ENCODE measurements at places on chromosomes 2 and 18.

DNA sequence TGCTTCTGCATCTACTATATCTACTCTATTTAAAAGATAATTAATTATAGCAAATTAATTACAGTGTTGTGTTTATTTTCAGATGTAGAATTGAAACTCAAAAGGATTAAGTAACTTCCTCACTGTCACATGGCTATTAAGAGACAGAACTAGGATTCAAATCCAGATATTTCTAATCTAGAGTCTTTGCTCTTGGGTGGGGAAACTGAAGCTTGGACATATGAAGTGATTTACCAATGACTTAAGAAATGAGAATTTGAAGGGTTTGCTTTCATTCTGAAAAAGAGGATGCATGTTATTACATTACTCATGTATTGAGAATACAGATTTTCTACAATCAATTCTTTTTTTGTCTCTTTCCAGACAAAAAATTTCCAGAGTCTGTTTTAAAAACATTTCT is 191.5 kb upstream of the SMAD7 start:
- DNase-seq = no peak

DNA sequence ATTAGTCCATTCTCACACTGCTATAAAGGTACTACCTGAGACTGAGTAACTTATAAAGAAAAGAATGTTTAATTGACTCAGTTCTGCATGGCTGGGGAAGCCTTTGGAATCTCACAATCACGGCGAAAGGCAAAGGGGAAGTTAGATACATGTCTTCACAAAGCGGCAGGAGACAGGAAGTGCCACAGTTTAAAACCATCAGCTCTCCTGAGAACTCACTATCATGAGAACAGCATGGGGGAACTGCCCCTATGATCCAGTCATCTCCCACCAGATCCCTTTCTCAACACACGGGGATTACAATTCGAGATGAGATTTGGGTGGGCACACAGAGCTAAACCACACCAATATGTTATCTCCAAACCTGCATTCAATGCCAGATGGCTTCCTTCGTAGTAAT is 716.1 kb downstream of the DCC start:
- DNase-seq = no peak

DNA sequence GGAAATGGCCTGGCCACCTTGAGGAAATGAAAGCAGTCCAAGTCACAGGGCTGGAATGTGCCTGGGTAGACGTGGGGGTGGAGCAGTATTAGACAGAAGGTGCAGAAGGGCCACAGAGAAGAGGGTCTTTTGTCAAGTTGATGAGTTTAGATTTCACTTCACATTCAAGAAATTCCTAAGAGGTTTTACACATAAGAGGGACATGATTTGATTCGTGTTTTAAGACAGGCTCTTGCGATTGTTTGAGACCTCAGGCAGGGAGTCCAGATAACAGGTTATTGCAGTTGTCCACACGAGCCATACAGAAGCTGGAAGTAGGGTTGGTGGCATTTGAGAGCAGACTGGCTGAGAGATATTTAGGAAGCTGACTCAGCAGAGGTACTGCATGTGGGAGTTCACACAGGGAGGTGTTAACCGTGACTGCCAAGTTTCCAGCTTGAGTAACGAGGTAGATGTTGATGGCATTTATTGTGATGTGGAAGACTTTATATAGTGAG is 64.6 kb downstream of the NEB start:
- DNase-seq = peak; percentile 18

- no peak for DNase-seq
Observed at GRCh38 chr18:60248336-60249330, 123.9 kb downstream of the MC4R start.

DNA sequence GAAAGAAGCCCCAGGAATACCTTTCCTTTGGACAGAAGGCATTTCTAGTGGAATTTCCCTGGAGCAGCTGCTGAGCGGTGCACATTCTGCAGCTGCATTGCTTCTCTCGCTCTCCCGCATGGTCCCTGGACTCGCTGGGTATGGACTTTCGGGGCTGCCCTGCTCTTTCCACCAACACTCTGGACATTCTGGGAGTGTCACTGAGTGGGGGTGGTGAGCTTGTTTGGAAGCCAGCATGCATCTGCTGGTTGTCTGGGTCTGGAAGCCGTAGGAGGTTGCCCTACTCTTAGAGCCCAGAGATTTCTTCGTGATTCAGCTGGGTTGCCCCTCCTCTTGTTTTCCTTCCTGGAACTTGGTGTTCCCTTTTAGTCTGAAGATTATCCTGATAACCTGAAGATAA is 52.6 kb downstream of the TWIST2 start:
- DNase-seq = no peak

DNA sequence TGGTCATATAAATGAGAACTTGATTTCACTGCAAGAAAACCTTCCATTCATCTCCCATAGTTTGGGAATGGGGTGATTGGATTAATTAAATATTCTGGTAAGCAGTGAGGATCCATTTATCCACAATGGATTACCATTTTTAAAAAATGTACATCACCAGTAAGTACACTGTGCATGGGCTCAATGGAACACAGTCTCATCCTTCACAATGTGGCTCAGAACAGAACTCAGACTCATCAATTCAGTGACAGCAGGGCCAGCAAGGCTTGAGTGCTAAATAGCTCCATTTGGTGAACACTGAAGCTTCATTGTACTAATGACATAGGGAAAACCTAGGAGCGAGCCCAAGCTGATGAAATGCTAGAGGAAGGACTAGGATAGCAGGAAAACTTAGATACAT is 223.8 kb downstream of the CMPK2 start:
- no peak for DNase-seq

DNA sequence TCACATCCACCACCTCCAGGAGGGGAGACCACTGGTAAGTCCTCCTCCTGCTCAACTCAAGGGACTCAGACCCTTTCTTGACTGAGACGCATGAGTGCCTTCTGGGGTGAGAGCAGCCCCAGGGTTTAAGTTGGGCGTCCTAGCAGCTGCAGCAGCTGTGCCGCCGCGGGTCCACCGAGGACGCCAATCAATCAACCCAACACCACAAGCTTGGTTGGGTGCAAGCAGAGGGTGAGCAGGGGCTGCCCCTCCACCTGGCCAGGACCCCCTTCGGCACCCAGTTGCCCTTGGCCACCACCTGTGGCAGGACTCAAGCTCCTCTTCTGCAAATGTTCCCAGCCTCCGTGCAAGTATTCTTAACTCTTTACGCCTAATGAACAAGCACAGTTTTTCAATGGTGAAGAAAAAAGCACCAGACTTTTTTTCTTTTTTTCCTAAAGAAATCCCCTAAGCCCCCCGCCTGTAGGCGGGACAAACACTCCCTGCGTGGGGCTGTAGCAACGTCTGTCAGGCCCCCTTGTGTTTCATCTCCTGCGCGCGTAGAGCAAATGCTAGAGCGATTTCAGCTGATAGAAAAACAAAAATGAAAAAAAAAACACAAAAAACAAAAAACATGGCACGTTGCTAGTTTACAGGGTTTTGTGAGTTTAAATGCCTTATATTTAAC is 197.1 kb downstream of the LOXHD1 start:
- DNase-seq = no peak

DNA sequence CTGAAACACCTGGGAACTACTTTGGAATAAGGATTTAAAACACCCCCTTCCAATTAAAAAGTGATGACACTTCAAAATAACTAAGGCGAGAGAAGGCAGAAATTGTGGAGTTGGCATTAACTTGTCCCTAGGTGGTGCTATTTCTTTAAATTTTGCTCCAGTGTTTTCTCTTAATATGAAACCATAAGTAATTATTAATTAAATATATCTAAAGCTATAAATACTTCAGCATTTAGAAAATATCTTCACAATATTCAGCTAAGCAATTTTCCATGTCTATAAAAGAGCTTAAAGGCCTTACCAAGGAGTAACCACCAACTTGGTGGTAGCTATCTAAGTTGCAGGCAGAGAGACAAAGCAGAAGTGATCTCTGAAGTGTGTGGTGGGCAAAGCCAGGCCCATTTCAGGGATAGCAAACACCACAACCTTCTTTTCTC is 186.8 kb upstream of the PGAP1 start:
- no peak for DNase-seq

- no peak for DNase-seq
Observed at GRCh38 chr18:13775058-13775457, 48.6 kb downstream of the RNMT start.

DNA sequence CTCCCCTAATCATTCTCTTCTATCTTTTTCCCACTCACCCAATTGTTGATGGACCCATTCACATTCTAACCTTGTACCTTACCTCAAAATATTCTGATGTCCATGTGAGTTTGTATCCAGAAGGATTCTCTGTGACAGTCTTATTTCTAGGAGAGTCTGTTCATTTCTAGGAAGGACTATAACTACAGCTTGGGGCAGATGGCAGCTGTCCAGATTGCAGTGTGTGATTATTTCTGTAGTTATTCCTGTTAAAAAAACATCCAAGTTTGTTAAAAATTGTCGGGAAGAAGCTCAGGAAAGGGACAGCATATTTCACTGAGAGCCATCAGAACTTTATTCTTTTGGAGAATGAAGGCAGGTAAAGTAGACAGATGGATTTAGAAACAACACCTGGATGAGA is 142.6 kb downstream of the RAPGEF4 start:
- no peak for DNase-seq

- DNase-seq = no peak
Observed at GRCh38 chr2:218214116-218214515, 2.9 kb upstream of the ARPC2 start.

GRCh38 chr2:18724371-18725145 is 135.2 kb upstream of the NT5C1B start:
- no peak for DNase-seq

DNA sequence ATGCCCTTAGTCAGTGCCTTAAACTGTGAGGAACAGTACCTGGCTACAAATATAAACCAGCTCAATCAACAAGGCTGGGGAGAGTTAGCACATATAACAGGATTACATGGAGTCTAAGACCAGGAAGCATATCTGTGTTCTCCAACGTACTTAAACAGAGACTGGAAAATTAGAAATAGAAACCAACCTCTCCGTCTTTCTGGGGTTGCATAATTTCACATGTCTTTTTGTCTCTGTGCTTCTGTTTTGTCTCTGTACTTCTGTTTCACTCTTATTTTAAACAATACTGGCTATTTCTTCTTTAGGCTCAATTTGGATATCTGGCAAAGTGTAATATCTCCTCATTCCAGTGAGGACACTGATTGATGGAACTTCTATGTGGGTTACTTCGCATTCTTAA is 749.0 kb upstream of the ZEB2 start:
- no peak for DNase-seq

DNA sequence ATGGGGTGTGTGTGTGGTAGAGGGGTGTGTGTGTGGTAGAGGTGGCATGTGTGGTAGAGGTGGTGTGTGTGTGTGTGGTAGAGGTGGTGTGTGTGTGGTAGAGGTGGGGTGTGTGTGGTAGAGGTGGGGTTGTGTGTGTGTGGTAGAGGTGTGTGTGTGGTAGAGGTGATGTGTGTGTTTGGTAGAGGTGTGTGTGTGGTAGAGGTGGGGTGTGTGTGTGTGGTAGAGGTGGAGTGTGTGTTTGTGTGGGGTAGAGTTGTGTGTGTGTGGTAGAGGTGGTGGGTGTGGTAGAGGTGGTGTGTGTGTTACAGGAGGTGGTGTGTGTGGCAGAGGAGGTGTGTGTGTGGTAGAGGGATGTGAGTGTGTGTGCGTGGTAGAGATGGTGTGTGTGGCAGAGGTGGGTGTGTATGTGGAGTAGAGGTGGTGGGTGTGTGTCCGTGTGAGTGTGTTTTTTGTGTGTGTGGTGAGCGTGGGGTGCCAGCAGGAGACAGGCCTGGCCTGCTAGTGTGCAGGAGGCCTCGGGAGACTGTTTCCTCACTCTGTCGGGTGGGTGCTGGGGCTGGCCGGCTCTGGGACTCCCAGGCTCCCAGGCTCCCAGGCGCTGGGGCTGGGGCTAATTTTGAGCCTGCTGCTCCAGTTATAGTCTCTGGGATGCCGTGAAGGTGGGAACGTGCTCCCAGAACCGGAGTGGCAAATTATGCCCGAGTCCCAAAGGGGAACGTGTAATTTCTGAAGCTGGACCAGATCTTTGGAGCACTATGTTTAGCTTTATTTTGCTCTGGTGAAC is 165.2 kb downstream of the DYSF start:
- no peak for DNase-seq

DNA sequence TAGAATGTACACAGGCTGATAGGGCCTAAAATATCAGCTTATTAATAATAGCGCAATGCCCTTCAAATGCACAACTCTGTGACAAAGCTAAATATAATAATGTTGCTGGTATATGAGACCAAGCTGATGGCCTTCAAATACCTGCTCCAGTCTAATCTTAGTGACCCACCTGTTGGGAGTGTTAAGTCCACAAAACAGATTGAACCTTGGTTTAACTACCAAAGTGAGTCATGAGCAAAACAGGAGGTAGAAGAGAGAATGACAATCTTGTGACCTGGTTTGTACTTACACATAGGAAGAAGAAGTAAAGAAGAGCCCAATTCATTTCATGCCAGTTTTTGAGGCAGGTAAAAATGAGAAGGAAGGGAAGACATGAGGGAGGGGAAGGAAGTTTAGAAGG is 295.0 kb downstream of the NR4A2 start:
- DNase-seq = no peak

GRCh38 chr2:189609423-189609816 is 28.8 kb upstream of the SLC40A1 start:
- no peak for DNase-seq

All from stimulated activated CD4-positive, alpha-beta T cell treated with anti-CD3 and anti-CD28 coated beads, Interleukin-15, amount 100 ng/mL, for 24 hours (primary cell).